T follicular helper cell (primary cell): ENCODE measurements at places on chromosomes 4 and X.

GRCh38 chrX:68650491-68650890 lies 3.0 kb downstream of the STARD8 start:
- DNase-seq = no peak

DNA sequence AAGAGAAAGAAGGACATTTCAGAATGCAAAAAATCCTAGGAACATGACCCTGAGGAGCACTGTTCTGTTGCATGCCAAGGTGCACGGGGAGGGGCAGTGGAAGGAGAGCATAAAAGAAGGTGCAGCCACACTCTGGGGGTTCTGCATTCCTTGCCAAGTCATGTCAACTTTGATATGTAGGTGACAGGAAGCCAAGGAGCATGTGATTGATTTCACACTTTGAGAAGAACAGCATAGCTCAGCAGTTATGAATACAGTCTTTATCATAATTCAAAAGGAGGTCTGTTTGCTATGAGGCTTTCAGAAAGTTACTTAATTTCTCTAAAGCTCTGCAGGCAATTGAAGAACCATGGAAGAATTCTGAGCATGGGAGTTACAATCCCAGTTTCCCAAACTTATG lies 50.6 kb downstream of the SCFD2 start:
- DNase-seq = no peak

- no peak for DNase-seq
Observed at GRCh38 chr4:28886934-28887333, 1833.2 kb upstream of the PCDH7 start.

DNA sequence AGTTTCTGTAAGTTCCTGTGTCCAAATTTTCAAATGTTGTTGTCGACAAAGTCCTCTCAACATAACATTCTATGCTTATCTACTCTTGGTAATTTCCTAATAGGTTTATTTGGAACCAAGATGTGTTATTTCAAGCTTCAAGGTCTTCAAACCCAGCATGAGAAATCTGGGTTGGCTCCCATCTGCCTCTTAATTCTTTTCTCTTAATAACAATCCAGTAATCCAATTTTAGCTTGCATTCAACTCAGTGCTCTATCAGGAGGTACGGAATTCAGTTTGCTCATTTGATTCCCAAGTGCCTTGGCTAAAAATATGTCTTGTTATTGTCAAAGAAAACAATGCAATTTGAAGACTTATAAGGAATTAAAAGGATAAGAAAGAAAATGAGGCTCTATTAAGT lies 235.5 kb upstream of the MID1 start:
- DNase-seq = no peak

GRCh38 chr4:13700021-13700857 lies 72.7 kb upstream of the BOD1L1 start:
- DNase-seq = no peak

DNA sequence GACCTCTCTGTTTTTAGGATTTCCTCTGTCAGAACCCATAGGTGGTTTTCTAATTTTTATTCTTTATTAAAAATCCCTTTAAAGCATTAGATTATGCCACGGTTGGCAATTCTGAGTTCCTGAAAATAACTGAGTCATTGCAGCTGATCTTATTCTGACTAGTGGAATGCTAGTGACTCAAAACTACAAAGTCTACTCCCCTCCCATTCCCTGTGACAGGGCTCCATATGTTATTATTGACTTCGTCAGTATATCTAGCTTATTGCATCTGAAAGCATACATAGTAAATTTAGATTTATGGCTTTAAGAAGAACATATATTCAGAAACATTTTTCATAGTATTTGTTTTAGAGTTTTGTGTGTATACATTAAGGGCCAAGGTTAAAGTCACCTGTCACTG lies 38.5 kb downstream of the HERC3 start:
- DNase-seq = no peak

DNA sequence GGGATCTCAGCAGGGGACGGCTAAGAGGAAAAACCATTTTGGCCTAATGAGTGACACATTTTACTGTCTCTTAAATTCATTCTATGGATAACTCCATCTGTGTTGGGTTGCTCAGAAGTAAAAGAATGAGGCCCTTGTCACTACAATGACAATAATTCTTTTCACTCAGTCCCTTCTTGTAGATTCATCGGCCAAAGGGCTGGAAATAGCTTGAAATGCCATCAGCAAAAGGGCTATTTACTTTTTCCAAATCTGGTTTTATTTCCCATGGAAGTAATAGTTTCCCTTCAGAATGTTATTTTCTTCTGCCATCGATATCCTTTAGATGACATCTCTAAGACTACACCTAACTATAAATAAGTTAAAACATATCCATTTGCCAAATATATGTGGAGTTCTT lies 7.4 kb downstream of the MEPE start:
- no peak for DNase-seq

DNA sequence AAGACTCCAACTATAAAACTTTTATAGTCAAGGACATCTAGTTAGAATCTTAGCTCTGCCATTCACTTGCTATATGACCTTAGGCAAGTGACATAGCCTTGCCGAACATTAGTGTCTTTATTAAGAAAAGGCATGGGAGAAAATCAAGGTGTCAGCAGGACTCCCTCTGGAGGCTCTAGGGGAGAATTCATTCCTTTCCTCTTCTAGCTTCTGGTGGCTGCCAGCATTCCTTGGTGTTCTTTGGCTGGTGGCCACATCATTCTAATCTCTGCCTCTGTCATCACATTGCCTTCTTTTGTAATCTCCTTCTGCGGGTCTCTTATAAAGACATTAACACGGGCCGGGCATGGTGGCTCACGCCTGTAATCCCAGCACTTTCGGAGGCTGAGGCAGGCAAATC lies 99.8 kb downstream of the PPP1R2C start:
- no peak for DNase-seq

- DNase-seq = no peak
Observed at GRCh38 chr4:143359644-143360193, 23.0 kb downstream of the GAB1 start.

DNA sequence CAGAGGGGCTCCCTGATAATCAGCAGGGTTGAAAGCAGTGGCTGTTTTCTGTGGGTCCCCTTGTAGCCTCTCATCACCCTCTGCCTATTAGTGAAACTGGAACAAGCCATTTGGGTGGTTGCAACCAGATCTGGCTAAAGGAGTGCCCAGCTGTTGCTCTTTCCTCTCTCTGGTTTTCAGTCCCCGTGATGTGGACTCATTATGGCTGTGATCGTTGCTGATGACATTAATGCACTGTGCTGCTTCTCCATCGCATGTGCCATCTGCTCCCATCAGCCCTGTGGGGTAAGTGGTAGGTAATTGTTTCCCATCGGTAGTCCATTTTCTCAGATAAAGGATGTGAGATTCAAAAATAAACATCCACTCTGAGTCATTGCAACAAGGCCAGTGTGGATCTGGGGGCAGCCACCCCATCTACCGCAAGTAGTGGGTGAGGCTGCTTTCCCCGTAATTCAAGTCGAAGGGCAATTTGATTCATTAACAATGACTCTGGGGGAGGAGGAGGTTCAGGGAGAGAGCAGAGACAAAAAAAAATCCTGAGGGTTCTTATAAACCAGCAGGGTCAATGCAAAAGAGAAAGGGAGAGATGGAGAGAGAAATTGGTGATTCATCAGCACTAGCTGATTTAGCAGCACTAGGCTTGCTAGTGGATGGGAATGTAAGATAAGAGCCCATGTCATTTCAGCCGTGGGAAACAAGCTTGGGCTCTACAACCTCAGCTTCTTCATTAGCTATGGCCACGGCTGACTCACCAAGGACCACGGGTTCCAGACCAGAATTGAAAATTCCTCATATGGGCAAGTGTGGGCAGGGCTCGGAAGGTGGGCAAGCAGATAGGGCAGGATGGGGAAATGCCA lies 357.8 kb downstream of the MID1IP1 start:
- no peak for DNase-seq

DNA sequence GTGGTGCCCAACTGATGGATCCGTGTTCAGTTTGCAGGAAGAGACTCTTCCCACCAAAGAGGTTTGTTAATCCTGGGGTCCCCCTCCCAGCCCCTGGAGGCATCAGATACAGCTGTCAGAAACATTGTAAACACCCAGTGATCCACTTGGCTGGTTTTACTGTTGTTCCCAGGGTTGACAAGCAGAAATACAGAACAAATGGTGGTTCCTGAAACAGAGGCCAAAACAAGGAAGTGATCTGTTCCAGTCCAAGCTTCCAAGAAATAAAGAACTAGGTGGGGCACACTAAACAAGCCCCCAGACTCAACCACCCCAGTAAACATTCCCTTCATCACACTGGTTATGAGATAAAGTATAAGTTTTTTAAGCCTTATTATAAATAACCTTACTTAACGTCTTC lies 1.4 kb downstream of the TMLHE start:
- DNase-seq = no peak

DNA sequence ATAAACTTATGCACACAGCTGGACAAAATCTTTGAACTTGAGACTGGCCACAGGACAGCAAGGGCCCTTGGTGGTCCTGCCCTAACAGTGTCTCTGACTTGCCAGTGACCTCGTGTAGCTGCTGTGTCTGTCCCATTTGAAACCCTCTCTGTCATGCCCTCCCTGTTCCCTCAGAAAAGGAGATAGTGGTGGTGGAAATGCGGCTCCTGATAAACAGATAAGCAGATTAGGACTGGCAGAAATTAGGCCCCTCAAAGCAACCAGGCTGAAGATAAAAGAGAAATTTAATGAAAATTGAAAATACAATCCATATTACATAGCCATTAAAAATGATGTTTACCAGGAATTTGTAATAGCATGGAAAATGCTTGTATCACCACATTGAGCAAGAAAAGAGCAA lies 136.6 kb upstream of the ATP6AP2 start:
- DNase-seq = no peak

DNA sequence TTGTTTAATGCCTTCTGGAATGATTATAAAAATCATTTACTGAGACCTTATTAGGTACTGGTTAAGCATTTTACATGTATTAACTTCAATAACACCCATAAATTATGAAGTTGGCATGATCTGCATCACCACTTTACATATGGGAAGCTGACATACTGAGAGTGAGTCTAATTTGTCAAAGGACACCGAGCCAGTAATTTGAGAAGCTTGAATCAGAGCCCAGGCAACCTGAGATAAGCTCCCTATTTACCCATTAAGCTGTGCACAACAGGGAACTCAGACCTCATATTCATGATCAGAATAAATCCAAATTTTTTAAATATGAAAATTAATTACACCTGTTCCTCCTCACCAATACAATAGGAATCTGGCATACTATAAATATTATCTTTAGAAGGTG lies 247.9 kb upstream of the EPHA5 start:
- no peak for DNase-seq

DNA sequence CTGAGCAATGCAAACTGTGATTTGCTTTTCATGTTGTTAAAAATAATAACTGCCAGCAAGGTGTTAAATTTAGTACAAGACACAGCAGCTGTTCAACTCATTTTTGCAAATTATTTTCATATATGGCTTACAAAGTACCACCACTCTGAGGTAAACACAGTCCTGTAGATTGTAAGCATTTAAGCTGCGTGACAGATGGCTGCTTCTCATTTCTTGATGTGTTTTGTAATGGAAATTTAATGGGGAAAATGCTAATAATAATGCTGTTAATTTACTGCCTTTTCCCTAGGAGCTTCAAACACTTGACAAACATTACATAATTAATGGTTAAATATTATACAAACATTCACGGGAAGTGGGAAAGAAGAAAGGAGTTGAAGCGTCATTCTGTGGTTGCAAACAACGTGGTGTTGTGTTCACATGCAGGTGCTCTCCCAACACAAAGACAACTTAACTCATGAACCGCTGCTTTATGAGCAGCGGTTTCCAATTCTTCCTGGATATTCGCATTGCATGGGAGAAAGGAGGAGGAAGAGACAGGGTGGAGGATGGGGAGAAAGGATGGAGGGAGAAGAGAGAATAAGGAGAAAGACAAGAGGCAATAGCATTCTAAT lies 236.8 kb upstream of the VCX start:
- DNase-seq = no peak

GRCh38 chr4:81421346-81422218 lies 50.1 kb downstream of the RASGEF1B start:
- no peak for DNase-seq
